A549 treated with ZK216348 at 1 μM for 4 hours (cell line): ENCODE measurements at places on chromosomes 7 and 10. TPM values are rescaled to one million over a fixed set of nuclear protein-coding genes. Genes with fewer than 3 reads are reported as not detected.

Gene MEOX2
- total RNA-seq: not detected in 5 replicates

Gene IRF5
- 11.4 to 16.7 TPM (median 13.6 TPM) in 5 replicates for total RNA-seq

Gene ASIC3
- total RNA-seq: 6.8 to 11.5 TPM (median 9.8 TPM) in 5 replicates

Gene TFPI2
- total RNA-seq: 200 to 249 TPM (median 224 TPM) in 5 replicates

Gene MRLN
- not detected in 5 replicates for total RNA-seq
